ENCODE measurements at places on chromosomes 7 and 10. TPM values are rescaled to one million over a fixed set of nuclear protein-coding genes. Genes with fewer than 3 reads are reported as not detected.

The C7orf57 gene
- not detected for total RNA-seq

The COL13A1 gene
- total RNA-seq = 4.3 TPM

The SPDYE9 gene
- not detected for total RNA-seq

The ERVW-1 gene
- total RNA-seq = not detected

The CPA4 gene
- 1.6 TPM for total RNA-seq

The NUTM2A gene
- total RNA-seq = 0.20 TPM

The GPR158 gene
- total RNA-seq = 0.20 TPM

The EPHA1 gene
- not detected for total RNA-seq

The OR2A42 gene
- total RNA-seq = not detected

The CFAP69 gene
- total RNA-seq = 7.7 TPM

The PDE6C gene
- not detected for total RNA-seq

The CYP2C19 gene
- not detected for total RNA-seq

The SOSTDC1 gene
- total RNA-seq = not detected

The SLC26A5 gene
- not detected for total RNA-seq

The ADK gene
- total RNA-seq = 49.7 TPM

The SLC26A3 gene
- not detected for total RNA-seq

The CC2D2B gene
- under 0.01 TPM for total RNA-seq

The GRM3 gene
- not detected for total RNA-seq

The PNLIPRP2 gene
- not detected for total RNA-seq

The SAMD9 gene
- 18.4 TPM for total RNA-seq

The MMP21 gene
- total RNA-seq = not detected

The LRRD1 gene
- 0.20 TPM for total RNA-seq

The SPDYE2 gene
- not detected for total RNA-seq

The FGL2 gene
- 0.20 TPM for total RNA-seq

The PKD2L1 gene
- total RNA-seq = 0.37 TPM

The ZNF365 gene
- not detected for total RNA-seq

Data from subcutaneous preadipocyte (primary cell).